ENCODE measurements at places on chromosomes 3 and 15. TPM values are rescaled to one million over a fixed set of nuclear protein-coding genes. Genes with fewer than 3 reads are reported as not detected.

DNA sequence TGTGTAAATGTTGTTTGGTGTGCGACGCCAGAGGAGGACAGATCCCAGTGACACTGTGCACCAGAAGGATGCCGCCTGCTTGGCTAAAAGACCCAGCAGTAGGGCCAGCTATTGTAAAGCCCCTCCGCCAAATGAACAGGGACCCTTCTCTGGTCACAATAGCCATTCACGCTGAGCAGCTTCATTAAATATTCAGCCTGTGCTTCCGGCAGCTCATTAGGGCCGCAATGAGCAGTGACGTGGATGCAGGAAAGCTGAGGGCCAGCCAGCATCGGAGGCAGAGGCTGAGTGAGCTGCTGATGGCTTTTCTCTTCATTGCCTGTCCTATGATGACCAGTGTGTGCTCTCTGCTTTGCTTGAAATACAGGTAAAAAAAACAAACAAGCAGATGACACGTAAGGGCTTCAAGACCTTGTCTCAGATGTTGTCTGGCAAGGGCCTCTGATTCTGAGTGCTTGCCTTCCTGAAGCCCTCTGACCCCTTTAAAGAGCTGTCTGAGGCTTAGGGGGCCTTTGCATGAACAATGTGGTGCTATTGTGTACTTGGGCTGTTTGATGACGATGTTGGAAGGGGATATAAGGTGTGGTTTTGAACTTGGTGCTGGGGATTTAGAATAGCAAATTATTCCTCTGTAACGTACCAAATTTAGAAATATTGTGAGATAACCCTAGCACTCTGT is 130.4 kb downstream of the FEZF2 start:
- no peak overlapping the region for H3K4me3 ChIP-seq
- H3K27ac ChIP-seq, result no peak overlapping the region
- H3K36me3 ChIP-seq, result no peaks in the 10 kb centered on the region

DNA sequence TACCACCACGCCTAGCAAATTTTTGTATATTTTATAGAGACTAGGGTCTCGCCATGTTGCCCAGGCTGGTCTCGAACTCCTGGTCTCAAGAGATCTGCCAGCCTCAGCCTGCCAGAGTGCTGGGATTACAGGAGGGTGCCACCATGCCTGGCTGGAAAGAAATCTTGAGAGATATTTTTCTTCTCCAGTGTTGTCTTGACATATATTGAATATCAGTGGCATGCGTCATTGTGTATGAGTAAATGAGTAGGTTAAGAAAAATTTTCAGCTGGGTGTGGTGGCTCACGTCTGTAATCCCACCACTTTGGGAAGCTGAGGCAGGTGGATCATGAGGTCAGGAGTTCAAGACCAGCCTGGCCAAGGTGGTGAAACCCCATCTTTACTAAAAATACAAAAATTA is 3.5 kb upstream of the PIF1 start:
- no peak for DNase-seq
- H3K4me1 ChIP-seq, result peaks cover 23% of the 10 kb centered on the region
- no peak overlapping the region for H3K27ac ChIP-seq
- no peak overlapping the region for H3K4me3 ChIP-seq
- H3K36me3 ChIP-seq, result no peaks in the 10 kb centered on the region
- H3K27me3 ChIP-seq, result no peaks in the 10 kb centered on the region

The ECE2 gene
- total RNA-seq, result not detected

- H3K4me3 ChIP-seq, result peak overlapping the region; percentile 51
- peaks cover 49% of the 10 kb centered on the region for H3K4me1 ChIP-seq
- H3K27ac ChIP-seq, result peak overlapping the region; percentile 62
- H3K27me3 ChIP-seq, result no peaks in the 10 kb centered on the region
Measured at GRCh38 chr15:90059208-90059985, 42.9 kb downstream of the IDH2 start.

The GPR149 gene
- not detected for total RNA-seq

The CCNB2 gene
- total RNA-seq, result 0.44 TPM

GRCh38 chr3:124391774-124392173 is 338.5 kb upstream of the UMPS start:
- no peak for DNase-seq
- H3K27me3 ChIP-seq, result no peaks in the 10 kb centered on the region
- no peak overlapping the region for H3K4me3 ChIP-seq
- no peaks in the 10 kb centered on the region for H3K36me3 ChIP-seq
- H3K27ac ChIP-seq, result no peak overlapping the region

The GOLGA6L9 gene
- 3.8 TPM for total RNA-seq

DNA sequence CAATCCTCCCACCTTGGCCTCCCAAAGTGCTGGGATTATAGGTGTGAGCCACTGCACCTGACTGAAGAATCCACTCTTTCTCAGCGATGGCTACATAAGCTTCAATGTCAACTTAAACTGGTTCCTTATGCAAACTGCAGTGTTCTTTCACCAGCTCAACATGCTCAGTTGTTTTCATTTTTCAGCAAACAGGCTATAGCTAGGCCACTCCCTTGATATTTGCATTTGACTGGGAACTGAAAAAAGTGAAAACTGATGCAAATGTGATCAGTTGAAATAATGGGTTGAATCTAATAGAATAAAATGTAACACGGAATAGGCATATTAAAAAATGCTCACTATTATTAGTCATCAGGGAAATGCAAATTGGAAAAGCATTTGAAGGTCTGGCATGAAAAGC is 74.2 kb upstream of the GCNT3 start:
- no peak for DNase-seq
- no peak overlapping the region for H3K27ac ChIP-seq
- H3K36me3 ChIP-seq, result no peaks in the 10 kb centered on the region
- no peak overlapping the region for H3K4me3 ChIP-seq

DNA sequence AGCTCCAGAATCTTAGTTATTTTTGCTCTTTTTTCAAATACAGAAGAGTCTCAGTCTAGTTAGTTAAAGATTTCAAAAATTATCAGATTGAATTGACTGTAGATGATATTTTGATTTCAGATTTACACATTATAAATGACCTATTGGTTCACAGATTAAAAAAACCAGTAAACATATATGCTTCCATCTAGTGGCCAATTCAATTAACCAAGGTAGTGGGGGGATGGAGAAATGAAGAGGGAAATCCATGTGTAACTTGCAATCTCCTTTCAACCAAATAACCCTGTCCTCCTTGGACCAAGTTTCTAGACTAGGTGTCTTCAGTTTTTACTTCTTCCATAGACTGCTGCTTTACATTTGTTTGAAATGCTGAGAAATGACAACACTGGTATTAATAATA is 789.8 kb downstream of the ROBO1 start:
- H3K27ac ChIP-seq, result no peak overlapping the region
- no peaks in the 10 kb centered on the region for H3K4me1 ChIP-seq
- no peaks in the 10 kb centered on the region for H3K27me3 ChIP-seq
- H3K36me3 ChIP-seq, result no peaks in the 10 kb centered on the region
- no peak overlapping the region for H3K4me3 ChIP-seq
- no peak for DNase-seq

DNA sequence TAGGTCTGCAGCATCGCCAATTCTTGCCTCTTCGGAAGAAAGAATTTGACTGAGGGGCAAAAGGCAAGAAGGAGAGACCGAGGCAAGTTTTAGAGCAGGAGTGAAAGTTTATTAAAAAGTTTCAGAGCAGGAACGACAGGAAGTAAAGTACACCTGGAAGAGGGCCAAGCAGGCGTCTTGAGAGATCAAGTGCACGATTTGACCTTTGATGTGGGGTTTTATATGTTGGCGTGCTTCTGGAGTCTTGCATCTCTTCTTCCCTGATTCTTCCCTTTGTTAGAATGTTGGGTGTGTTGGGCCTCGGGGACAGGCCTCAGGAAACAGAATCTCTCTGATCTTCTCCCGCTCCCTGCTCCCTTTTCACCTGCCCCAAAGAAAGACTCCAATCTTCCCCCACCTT is 40.6 kb upstream of the FLNB start:
- DNase-seq, result peak; percentile 41
- no peak overlapping the region for H3K4me3 ChIP-seq
- no peaks in the 10 kb centered on the region for H3K27me3 ChIP-seq
- no peak overlapping the region for H3K27ac ChIP-seq
- peaks cover 17% of the 10 kb centered on the region for H3K4me1 ChIP-seq
- no peaks in the 10 kb centered on the region for H3K36me3 ChIP-seq

- H3K27ac ChIP-seq, result no peak overlapping the region
- peaks cover 6% of the 10 kb centered on the region for H3K4me1 ChIP-seq
- no peaks in the 10 kb centered on the region for H3K27me3 ChIP-seq
- H3K36me3 ChIP-seq, result no peaks in the 10 kb centered on the region
- no peak for DNase-seq
Measured at GRCh38 chr15:40222131-40222530, 16.7 kb upstream of the PAK6 start.

DNA sequence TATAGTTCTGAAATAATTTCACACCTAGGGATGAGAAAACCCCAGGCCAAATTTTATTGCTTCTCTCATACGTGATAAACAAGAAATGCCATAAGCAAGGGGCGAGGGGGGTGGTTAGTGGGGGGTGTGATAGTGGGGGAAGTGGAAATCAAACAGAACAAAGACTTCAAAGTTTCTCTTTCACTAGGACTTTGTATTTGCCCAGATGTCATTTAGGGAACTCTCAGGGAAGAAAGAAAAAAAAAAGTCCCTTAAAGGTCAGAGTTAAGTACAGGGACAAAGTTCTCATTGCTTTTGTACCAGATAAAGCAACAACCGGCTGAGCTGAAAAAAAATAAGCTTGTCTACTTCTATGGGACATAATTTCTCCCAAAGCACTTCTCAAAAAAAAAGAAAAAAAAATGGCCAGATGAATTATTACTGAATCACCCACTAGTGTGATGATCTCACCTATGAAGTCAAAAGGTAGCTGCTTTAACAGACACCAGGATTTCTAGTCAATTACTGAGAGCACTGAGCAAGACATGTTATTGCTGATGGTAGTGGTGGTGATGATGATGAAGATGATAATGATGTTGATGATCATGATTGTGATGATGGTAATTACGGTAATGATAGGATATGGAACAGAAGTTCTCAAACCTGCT is 56.2 kb downstream of the FHIT start:
- no peaks in the 10 kb centered on the region for H3K27me3 ChIP-seq
- H3K36me3 ChIP-seq, result no peaks in the 10 kb centered on the region
- no peaks in the 10 kb centered on the region for H3K4me1 ChIP-seq

DNA sequence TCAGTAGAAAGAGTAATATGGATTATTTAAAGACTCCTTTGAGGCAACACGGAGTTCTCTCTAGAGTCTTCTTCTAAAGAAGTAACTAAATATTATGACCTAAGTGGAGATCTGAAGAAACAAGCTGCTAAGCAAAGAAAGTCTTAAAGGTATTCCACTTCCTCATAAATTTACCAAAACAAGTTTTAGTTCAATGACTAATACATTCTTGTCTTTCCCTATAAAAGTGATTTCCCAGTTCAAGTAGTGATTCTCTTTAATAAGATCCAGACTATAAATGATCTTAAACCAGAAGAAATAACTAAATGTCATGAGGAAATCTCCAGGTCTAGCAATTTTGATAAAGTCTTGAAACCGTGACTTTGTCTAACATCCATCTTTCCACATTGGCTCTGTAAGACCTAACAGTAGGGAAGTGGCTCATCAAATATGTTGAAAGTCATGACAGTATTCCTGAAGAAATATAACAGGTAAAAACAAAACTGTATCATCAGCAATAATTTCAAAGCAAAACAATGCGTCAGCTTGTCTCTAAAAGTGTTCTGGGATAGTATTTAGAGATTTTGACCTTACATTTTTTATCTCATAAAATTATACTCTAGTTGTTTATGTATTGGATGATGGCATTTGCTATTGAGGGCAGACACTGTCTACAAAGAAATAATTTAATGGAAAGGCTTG is 51.8 kb upstream of the NEDD4 start:
- no peak for DNase-seq
- H3K4me1 ChIP-seq, result peaks cover 28% of the 10 kb centered on the region
- H3K36me3 ChIP-seq, result no peaks in the 10 kb centered on the region
- no peak overlapping the region for H3K4me3 ChIP-seq

The LXN gene
- total RNA-seq, result 8.1 TPM

The FETUB gene
- total RNA-seq, result not detected
